ENCODE measurements at places on chromosomes 3 and 15. TPM values are rescaled to one million over a fixed set of nuclear protein-coding genes. Genes with fewer than 3 reads are reported as not detected.

HESX1 gene
- total RNA-seq: 1.2 TPM

ADIPOQ gene
- total RNA-seq: under 0.01 TPM

CRYBG3 gene
- 42.7 TPM for total RNA-seq

P2RY14 gene
- total RNA-seq: not detected

NR1I2 gene
- total RNA-seq: not detected

SAMD7 gene
- total RNA-seq: not detected

ATP10A gene
- 5.8 TPM for total RNA-seq

LDHAL6B gene
- total RNA-seq: not detected

CP gene
- 0.33 TPM for total RNA-seq

IQCF2 gene
- total RNA-seq: not detected

HAUS2 gene
- 23.8 TPM for total RNA-seq

SRPRB gene
- 89.0 TPM for total RNA-seq

SI gene
- not detected for total RNA-seq

TMC3 gene
- not detected for total RNA-seq

FETUB gene
- not detected for total RNA-seq

ST6GAL1 gene
- total RNA-seq: not detected

SPRED1 gene
- total RNA-seq: 50.5 TPM

ZNF502 gene
- total RNA-seq: 6.0 TPM

CCR3 gene
- total RNA-seq: 0.33 TPM

CKMT1A gene
- total RNA-seq: not detected

GPR27 gene
- total RNA-seq: not detected

TUBGCP4 gene
- 14.7 TPM for total RNA-seq

GOLGA6L7 gene
- not detected for total RNA-seq

SKOR1 gene
- total RNA-seq: 0.15 TPM

FOXB1 gene
- total RNA-seq: not detected

PROK2 gene
- not detected for total RNA-seq

PLIN1 gene
- 0.50 TPM for total RNA-seq

ARL6IP5 gene
- total RNA-seq: 163 TPM
